ENCODE measurements at places on chromosomes 4 and X.
A peak's percentile ranks its signal among the peaks of the same experiment; 100 is the strongest.

- no peak for DNase-seq
These were observed 295.6 kb downstream of the SH2D1A start for GRCh38 chrX:124641737-124642491.

GRCh38 chrX:130393451-130394074 is 8.1 kb upstream of the GPR119 start:
- no peak for DNase-seq

GRCh38 chr4:169351872-169352271 is 81.1 kb upstream of the SH3RF1 start:
- DNase-seq: no peak

DNA sequence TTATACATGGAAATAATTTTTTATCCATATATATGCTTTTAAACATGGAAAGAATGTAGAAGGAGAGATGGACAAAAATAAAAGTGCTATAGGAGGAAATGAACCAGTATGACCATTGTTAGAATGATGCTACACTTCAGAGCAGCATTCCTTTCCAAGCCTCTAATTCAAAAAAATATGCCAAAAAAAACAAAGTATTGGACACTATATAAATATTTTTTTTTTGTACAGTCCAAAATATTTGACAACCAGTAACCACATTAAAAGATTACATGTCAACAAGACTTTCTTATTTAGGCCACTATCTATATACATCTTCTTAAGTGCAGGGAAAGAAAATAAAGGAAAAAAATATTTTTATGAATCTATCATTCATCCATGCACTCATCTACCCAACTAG is 198.6 kb downstream of the LRBA start:
- no peak for DNase-seq

- DNase-seq: peak; percentile 8
These were observed 28.1 kb downstream of the SMIM43 start for GRCh38 chr4:121736735-121737351.

DNA sequence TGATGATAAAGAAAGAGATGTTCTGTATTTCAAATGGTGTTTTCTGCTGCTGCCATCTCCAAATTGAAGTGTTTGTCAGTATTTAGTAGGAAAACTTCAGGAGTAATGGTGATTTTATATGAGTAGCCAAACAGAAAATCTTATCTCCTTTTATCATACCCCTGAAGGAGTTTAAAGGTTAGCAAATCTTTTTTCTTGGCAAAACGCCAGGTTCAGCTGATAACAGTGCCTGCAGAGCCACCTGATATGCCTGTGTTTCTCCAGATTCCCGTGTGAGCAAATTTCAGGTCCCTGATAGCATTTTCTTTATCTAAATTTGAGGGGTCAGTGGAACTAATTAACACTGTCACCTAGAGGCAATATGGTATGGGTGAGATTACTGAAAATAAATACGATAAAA is 65.8 kb upstream of the ETNPPL start:
- no peak for DNase-seq

DNA sequence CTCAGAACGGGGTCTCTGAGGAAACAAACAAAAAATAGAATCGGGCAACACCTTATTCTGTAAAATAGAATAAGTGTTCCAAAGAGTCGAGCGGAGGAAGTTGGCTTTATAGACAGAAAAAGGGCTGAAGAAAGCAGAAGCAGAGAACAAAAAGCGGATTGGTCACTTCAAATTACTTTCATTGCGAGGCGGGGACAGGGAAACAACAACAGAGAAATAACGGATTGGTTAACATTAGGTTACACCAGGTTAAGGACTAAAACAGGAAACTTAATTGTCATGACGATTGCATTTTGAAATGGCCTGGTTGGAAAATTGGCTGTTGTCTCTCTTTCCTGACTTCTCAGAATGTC is 433 bp upstream of the COQ2 start:
- peak; percentile 12 for DNase-seq
